Stimulated activated CD4-positive, alpha-beta T cell treated with anti-CD3 and anti-CD28 coated beads, Interleukin-1b, Interleukin-23, amount 100 ng/mL, for 24 hours (primary cell): ENCODE measurements at places on chromosomes 5 and 9.

- DNase-seq: no peak
Measured at GRCh38 chr5:164433106-164433870, 927.9 kb downstream of the MAT2B start.

DNA sequence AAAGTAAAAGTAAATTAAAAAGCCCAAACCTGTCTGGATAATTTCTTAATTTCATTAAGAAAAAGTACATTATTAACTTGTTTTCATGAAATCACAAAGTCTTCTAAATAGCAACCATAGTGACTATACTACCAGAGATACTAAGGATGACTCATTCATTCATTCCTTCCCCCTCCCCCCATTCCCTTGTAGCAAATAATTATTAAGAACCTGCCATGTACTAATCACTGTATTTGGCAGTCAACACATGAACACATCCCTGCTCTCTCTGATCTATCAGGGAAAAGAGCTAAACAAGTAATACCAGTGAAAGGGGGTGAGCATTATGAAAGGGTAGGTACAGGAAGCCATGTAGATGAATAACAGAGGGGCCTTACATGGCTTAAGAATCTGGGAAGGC lies 203.9 kb downstream of the CWC27 start:
- no peak for DNase-seq

GRCh38 chr5:157559301-157559700 lies 16.3 kb downstream of the ADAM19 start:
- DNase-seq: no peak

DNA sequence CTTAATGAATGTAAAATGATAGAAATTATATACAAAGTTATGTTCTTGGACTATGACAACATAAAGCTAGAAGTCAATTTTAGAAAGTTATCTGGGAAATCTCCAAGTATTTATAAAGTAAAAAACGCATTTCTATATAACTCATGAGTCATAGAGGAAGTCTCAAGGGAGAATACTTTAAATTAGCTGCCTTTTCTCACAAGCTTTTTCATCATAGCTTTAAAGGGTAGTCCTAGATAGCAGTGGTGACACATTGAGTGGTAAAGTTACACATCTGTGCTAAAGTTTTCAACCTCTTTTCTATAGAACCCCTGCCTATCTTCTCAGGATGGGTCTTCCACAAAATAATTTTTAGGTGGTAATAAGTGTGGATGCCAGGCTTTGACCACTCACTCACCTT lies 598.3 kb upstream of the FAM174A start:
- DNase-seq: no peak

DNA sequence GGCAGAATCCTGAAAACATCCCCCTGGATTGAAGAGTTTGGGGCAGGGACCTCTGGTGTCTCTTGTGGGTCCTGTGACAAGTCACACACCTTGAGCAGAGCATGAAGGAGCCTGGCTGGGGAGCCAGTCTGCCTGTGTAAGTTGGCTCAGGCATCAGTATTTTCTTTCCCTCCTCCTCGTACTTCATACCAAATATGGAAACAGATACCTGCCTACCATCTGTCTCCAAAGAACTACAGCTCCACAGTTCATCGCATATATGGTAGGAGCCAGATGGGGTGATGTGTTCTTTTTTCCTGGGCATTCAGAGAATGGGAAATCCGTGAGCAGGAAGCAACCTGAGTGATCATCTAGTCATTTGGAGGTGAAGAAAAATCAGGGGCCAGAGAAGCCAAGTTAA lies 177.3 kb upstream of the RAD23B start:
- no peak for DNase-seq

DNA sequence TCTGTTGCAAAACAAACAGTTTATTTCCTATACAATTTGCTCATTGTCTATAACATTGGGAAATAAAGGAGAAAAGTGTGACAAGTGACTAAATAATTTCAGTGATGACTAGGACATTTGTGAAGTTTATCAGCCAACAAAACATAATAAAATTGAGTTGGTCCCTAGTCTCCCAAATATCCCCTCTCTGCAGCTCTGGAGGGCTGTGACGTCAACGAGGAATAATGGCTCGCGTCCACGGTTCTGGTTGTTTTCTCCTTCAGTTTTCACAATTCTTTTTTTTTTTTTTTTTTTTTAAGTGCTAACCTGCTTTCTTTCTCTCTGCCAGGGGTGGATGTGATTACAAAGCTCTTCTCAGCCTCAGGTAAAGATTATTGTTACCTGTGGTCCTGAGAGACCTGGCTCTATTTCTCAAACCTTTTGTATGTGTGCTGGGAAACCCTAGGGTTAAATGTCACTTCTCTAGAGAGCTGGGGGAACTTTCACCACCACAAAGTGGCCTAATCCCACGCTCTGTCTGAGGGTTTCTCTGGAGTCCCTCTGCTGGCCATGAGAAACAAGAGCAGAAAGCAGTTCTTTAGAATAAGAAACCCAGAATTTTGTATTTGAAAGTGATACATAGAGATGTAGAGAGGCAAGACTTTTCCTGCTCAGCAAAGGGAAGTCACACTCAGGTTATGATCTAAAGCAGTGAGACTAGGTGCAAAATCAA lies 36.2 kb upstream of the ANKRD55 start:
- no peak for DNase-seq

DNA sequence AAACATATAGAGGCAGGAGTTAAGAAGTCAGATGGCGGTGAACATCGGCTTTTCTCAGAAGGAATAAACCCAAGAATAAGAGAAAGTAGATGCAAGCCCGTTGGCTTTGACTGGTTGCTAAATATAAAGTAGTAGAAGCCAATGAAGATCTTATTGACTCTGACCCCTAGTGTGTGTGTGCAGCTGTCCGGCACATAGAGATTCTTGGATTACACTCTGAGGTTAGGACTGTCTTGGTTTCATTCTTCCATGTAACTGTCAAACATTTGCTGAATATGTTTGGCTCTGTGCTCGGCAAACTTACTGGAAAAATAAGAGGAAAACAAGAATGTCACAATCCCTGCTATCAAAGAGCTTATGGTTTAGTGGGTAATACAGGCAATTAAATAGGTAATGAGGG lies 54.9 kb downstream of the ASTN2 start:
- no peak for DNase-seq

- no peak for DNase-seq
Measured at GRCh38 chr9:91809581-91810285, 140.3 kb downstream of the ROR2 start.

DNA sequence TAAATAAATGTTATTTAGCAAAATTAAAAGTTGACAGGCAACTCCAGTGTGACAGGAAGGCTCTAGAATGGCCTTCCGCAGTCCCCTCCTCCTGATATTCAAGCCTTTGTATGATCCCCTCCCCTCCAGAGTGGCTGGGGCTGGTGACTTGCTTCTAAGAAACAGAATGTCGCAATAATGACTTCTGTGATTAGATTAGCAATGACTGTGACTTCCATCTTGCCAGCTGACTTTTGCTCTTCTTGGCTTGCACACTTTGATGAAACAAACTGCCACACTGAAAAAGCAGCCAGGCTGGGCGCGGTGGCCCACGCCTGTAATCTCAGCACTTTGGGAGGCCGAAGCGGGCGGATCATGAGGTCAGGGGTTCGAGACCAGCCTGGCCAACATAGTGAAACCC lies 106.5 kb upstream of the LARP1 start:
- DNase-seq: no peak

DNA sequence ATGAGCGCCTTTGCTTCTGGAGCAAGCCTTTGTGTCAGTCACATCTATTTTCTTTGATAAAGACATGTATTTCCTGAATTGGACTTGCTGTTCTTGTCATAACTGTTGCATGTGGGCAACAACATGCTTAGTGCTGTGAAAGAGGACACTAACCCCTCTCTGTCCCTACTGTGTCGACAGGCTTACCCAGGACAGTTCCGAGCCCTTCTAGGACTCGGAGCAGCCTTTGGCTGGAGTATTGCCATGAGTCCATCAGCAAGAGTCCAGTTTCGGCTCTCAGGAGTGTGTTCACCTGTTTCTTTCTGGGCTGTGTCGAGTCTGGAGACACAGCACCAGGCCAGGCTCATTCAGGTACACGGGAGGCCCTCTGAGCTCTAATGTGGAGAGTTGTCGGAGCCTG lies 36.1 kb upstream of the PHF2 start:
- DNase-seq: no peak

DNA sequence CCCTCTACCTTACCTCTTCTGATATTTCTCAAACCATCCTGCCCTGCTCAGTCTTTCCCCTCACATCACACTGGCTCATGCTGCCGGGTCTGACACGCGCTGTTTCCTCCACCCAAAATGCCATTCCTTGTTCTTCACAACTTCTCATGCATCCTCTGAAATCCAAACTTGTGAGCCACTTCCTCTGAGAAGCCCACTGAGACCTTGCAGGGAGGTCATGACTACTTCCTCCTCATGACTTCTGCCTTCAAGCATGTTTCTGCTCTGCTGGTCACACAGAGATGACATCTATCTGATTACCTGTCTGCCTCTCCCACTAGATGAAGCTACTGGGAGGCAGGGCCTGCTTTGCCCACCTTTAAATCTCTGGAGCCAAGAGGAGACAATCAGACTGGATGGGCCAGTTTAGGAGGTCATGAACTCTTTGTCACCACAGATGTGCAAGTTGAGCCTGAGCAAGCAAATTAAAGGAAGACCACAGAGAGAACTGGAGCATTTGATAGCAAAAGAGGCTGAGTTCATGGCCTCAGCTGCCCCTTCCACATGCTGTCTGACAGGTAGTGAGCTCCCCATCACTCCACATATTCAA lies 119.8 kb upstream of the TBC1D2 start:
- DNase-seq: no peak

- no peak for DNase-seq
Measured at GRCh38 chr9:130891688-130892476, 4.7 kb downstream of the QRFP start.

GRCh38 chr5:15431923-15432322 lies 68.1 kb upstream of the FBXL7 start:
- no peak for DNase-seq

GRCh38 chr5:52269401-52269800 lies 518.3 kb upstream of the ITGA1 start:
- DNase-seq: no peak

DNA sequence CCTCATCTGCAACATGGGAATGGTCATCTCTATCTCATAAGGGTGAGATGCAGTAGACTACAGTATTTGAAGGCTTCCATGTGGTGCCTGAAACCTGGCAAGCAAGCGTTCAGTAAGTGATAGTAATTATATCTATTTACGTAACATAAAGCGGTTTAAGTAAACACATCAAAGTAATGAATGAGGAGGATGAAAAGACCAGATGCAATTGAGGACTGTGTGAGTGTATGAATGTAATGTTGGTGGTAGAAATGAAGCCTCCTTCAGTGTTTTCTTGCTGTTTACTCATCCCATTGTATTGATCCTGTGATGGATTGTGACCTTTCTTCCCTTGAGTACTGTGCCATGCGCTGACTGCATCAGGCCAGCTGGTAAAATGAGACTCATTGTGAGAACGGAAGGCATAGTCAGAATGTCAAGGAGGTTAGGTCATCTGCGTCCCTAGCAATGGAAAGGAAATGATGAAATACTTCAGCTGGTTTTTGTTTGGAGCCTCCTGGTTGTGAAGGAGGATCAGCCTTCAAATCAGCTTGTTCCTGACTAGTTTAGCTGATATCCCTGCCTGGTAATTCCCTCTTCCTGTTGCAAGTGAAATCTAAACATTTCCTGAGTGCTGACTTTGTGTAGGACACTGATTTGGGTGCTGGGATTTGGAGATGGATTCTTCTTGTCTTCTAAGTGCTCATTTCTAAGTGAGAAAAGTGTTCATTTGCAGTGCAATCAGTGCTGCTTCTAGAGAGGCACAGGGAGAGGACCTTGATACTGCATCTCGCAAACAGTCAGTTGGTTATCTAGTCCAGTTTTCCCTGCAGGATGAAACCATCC lies 35.6 kb downstream of the TNFSF8 start:
- DNase-seq: no peak

DNA sequence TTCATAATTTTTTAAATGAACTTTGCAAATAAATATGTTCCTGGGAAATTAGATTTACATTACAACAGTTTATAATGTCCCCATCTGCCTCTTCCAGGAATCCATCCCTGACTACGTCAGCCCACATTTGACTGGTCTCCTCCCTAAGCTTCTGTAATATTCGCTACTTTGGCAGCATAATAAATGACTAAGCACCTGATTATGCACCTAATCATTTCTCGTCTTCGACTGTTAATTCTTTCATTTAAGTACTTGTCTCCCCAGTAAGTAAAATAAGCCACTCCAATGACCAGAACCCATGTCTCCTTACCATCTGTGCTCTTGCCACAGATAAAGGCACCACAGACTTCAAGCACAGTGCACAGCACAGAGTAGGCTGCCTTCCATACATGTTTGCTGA lies 122.7 kb downstream of the DENND1A start:
- DNase-seq: no peak

- no peak for DNase-seq
Measured at GRCh38 chr9:110156902-110157301, 51.1 kb downstream of the C9orf152 start.

GRCh38 chr5:73284985-73285384 lies 112.0 kb downstream of the TMEM174 start:
- DNase-seq: no peak

GRCh38 chr5:63127054-63127453 lies 548.4 kb downstream of the LRRC70 start:
- no peak for DNase-seq

GRCh38 chr9:112540800-112541199 lies 54.2 kb downstream of the KIAA1958 start:
- DNase-seq: no peak

GRCh38 chr9:13033959-13034693 lies 245.4 kb downstream of the MPDZ start:
- no peak for DNase-seq

DNA sequence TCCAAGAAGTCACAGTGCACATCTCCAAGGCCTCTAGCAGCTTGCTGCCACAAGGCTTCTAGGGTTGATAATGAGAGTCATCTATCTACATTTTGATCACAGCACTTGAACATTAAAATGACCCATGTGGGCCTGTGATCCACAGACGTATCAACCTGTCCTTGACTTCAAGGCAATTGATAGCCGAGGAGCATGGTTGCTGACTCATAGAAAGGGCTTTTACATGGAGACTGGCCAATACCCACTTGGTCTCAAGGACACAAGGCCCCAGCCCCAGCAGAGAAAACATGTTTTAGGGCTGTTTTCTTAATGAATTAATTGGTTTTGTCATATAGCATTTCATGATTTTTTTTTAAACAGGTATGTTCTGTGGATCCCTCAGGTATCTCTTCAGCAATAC lies 314.0 kb downstream of the SEMA5A start:
- DNase-seq: no peak

DNA sequence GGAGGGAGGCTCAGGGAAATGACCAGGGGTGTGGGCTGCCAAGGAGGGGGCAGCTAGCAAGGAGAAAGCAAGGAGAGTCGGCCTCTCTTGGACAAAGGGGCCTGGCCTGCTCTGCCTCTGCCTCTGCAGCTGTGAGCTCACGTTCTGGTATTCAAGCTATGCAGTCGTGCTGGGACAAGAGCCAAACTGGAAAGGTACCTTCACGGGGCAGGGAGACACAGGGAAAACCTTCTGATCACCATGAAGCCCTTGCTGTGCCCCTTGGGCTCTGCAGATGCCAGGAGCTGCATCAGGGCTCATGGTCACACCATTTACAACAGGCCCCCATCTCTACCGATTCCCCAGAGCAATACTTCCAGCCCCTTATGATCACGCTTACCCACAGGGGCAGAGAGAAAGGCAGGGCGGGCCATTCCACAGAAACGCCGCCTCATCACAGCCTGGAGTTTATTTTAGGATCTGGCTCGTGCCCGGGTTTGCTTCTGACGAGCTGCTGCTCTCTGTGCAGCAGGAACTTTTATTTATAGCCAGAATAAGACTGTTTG lies 63.2 kb downstream of the PRRT1B start:
- no peak for DNase-seq
